Ovary (tissue), 10 donors: ENCODE measurements at places on chromosomes 3 and 15.

DNA sequence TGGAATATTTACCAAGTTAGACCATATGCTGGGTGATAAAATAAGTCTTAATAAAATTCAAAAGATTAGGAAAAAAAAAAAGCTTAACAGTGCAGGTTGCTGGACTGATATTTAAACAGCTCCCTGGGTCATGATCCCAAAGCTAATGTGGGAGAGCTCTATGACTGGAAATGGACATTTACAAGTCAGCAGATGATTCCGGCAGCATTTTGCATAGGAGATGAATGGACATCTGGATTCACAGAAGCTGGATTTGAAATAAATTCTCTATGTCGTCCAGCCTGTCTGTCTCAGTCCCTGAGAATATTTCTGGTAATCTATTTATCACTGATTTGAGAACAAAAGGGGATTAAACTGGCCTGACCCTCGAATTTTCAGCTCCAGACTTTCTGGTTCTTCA lies 52.3 kb upstream of the KLHL25 start:
- no peak for DNase-seq

- DNase-seq = no peak
Measured at GRCh38 chr15:77616072-77616471, 16.6 kb downstream of the LINGO1 start.

DNA sequence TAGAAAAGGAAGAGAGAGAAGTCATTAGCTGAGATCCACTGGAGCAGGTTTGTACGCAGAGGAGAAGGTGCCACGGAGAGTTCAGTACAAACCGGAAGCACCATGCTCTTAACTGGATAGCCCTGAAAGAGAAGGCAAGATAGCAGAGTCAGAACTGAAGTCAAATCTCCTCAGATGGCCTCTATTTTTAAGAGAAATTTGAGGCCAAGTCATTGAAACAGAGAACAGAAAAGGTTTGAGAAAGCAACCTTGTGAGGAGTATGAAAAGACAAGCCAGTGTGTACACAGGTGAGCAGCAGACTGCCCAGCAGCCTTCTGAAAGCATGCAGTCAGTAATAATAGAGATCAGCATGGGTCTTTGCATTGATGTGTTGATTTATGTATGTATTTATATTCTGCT lies 66.1 kb upstream of the SPRED1 start:
- DNase-seq = no peak

- no peak for DNase-seq
Measured at GRCh38 chr3:14891135-14892132, 55.9 kb upstream of the NR2C2 start.

GRCh38 chr3:128781164-128781563 lies 55.2 kb downstream of the RAB7A start:
- no peak for DNase-seq

- DNase-seq = no peak
Measured at GRCh38 chr3:145865399-145866018, 295.5 kb downstream of the PLOD2 start.

DNA sequence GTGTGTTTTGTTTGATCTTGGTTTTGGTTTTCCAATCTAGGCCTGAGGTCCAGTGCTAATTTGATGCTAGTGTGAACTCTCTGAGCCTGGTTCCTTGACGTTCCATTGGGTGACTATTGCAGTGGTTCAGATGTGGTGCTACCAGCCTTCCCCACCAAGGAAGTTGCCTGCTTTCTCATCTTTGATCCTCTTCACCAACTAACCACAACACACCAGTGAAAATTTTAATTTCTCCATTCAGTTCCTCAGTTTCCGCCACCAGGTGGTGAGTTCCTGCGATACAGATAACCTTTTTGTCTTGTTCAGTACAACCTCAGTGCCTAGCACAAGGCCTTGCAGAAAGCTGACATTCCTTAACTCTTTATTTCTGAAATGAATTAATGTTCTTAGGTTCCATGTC lies 337.4 kb upstream of the TPRG1 start:
- no peak for DNase-seq

DNA sequence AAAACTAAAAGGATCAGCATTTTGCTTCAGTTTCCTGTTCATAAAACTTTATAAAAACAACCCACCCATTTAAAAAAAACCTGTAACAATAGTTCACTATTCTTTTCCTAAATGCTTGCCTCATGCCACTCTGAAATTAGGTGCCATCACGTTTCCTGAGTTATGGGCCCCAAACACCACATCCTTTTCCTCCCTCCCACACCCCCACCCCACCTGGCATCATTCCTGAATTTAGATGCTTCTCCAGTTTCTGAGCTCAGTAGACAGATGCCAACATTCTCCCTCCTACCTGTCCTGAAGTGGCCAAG lies 11.9 kb upstream of the ARHGEF3 start:
- DNase-seq = no peak
